ENCODE measurements at places on chromosomes 2 and 18.

DNA sequence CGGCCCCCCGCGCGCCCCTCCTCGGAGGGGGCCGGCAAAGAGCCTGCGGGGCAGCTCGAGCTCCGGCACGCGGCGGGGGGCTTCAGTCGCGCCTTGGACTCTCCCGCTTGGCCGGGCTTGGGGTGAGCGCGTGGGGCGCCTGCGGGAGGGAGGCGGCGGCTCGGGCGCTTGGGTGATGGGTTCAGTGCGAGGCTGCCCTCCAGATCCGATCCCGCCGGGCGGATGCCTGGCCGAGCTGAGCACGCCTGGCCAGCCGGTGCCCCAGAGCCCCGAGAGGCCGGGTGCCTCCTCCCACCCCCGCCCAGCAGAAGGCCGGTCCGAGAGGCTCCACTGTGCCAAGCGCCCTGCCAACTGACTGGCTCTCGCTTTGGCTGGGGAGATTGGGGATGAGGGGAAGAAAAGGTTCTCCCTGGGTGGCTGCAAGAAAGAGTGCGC lies 273 bp upstream of the NXPH2 start:
- no peak for DNase-seq

GRCh38 chr2:72579591-72580180 lies 246.1 kb downstream of the EXOC6B start:
- no peak for DNase-seq

DNA sequence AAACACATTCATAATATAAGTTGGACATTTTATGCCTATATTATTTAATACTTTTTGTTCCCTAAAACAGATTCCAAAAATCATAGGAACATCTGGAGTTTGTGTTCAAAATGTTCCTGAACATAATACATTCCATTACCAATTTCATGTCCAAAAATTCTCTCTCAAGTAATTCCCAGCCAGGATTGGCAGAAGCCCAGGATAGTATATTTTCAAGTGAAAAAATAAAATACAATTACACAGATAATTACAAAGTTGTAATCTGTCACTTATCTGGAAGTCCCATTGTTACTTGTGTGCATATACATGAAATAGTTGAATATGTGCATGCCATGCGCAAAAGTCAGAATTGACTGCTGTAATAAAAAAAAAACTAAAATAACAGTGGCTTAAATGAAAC lies 5.2 kb upstream of the SCN7A start:
- no peak for DNase-seq

GRCh38 chr2:230946429-230947234 lies 21.6 kb upstream of the GPR55 start:
- DNase-seq = no peak

- DNase-seq = no peak
Measured at GRCh38 chr2:16059393-16060016, 119.2 kb downstream of the MYCN start.

DNA sequence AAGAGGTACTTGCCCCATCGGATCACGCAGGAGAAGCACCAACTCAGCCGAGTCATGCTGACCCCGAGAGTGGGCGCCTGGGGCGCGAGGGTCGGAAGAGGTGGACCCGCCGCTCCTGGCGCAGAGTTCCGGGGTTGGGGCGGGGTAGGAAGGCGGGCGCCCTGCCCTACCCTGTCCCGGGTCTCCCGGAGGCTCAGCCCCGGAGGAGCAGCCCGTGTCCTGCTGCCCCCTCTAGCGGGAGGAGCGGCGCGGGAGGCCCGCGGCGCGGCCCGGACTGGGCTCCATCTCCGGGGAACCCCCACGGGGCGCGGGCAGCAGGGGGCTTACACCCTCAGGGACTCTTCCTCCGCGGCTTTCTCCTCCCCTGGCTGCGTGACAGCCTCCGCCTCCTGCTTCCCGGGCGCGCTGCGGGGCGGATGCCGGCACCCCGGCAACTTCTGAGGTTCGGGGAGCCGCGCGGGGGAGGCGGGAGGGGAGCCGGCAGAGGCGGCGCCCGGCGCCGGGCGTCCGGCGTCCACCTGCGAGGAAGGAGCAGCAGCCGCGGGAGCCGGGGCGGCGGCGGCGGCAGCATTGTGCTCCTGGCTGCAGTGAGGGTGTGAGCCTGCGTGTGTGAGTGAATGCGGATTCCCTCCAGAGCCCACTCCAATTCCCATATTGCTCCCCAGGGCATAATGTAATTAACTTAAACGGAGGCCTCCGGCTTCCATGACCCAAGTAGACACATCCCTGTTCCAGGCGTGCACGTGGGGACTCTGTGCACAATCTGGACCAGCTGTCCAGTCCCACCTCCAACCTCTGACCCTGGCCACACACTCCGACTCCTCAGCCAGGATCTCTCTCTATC lies 7.6 kb upstream of the TNS1 start:
- no peak for DNase-seq

- DNase-seq = no peak
Measured at GRCh38 chr2:85504778-85505261, 34.1 kb upstream of the MAT2A start.

DNA sequence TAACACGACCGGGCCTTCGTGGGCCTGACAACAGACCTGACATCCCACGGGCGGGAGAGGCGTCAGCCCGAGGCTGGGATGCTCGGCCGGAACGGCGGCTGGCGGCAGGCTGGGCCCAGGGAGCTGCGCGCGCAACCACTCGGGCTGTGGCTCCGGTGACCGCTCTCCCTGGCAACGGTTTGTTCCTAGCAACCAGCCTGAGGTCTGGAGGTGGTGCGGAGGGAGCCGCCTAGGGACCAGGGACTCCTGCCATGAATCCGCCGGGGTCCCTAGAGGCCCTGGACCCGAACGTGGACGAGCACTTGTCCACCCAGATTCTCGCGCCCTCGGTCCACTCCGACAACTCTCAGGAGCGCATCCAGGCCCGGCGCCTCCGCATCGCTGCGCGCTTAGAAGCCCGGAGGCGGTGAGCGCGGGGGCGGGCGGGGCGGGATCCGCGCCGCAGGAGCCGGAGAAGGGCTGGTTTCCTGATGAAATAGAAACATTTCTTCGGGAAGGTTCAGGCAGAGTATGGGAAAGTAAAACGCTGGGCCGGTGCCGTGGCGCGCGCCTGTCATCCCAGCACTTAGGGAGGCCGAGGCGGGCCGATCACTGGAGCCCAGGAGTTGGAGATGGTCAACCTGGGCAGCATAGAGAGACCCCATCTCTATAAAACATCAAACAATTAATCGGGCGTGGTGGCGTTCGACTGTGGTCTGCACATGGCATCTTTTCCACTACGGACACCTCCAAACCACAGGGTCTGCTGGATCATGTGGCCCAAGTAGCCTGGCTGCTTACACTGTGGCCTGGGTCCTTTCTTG lies at the start of gene DRC1:
TSS of gene DRC1 (plus strand) at position 182 of the 803 bp plus-strand sequence. CDS start at position 252, 70 bp downstream.
- DNase-seq = no peak

DNA sequence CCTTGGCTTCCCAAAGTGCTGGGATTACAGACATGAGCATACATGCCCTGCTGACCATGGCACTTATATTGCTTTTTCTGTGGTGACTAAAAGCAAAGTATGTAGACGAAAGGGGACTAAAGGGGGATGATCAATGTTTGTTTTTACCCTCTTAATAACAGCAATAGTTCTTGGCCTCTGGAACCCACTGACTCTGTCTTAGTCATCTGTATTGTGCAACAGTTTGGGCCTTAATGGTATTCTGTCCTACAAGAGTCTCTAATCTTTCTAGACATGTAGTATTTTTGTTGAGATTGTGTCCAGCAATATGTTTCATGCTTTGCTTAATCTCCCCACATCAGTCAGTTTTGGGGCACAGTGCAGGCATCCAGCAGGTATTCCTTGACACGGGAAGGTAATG lies 359.9 kb upstream of the FANCL start:
- no peak for DNase-seq

- no peak for DNase-seq
Measured at GRCh38 chr2:49616800-49617199, 462.5 kb upstream of the FSHR start.

GRCh38 chr18:523561-523960 lies 23.1 kb upstream of the COLEC12 start:
- no peak for DNase-seq

GRCh38 chr18:48558248-48558647 lies 19.4 kb downstream of the CTIF start:
- no peak for DNase-seq

- no peak for DNase-seq
Measured at GRCh38 chr2:109058191-109058632, 69.2 kb upstream of the EDAR start.

GRCh38 chr2:108451976-108452375 lies 3.0 kb downstream of the GCC2 start:
- no peak for DNase-seq

DNA sequence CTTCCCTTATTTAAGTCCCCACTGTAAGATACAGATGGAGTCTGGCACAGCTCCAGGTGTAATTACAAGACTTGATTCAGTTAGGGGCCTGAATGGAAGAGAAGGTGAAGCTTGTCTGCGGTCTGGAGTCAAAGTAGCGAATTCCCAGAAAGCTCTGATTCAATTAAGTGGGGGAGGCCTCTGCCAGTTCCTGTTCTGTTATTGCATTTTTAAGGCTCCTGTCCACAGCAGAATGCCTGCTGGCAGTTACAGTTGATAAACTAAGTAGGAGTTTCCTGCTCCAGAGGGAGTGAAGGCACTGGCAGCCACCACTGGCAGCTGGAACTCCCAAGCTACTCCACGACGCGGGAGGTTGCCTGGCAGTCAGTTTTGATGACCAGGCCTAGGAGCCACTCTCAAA lies 181.1 kb downstream of the SOCS6 start:
- DNase-seq = no peak

- no peak for DNase-seq
Measured at GRCh38 chr18:676736-677135, 19.3 kb downstream of the TYMS start.

DNA sequence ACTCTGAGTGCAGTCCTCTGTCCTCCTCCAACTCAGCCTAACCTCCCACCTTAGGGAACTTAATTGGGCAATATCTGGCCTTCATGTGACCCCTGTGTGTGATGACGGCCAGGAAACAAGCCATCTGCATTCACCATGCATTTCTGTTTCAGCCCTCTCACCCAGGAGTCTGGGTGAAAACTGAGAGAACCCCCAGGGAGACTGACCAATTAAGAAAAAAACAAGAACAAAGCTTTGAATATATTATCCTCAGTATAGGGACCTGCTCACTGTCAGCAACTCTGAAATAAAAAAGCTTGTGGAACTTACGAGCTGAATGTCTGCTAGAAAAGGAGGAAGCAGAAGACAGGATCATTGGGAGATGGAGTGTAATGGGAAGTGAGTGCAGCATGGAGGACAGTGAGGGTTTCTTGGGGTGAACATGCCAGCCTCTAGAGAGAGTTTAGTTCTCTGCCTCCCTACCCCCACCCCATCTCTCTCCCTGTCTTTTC lies 9.5 kb downstream of the MAPRE2 start:
- no peak for DNase-seq

DNA sequence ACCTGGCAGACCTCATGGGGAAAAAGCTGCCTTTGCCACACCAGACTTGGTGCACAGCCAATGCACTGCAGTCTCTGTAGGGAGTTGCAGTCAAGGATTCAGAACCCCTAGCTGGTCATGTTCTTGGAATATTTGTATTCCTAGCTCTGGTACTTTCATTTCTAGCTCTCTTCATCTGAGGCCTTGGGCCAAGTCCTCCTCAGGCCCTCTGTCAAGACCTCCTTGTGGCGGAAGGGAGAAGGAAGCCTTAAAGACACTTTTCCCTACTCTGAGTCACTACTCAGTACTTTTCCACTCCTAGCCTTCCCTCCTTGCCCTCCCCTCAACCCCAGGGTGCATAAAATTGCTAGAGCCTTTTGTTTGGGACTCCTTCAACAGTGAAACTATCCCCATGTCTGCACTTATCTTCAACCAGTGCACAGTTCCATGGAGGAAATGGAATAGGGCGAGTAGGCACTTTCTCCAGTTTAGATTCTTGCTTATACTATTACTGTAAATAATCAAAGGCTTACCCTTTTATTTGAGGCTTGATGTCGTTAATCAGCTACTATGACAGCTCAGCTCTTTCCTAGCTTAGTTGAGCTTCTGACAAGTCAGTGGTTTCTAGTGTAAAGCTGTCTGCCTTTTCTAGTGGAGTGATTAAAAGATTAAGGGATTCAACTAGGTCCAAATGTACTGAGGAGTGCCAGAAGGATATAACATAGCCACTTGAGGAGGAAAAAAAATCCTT lies 15.8 kb downstream of the M1AP start:
- DNase-seq = no peak

DNA sequence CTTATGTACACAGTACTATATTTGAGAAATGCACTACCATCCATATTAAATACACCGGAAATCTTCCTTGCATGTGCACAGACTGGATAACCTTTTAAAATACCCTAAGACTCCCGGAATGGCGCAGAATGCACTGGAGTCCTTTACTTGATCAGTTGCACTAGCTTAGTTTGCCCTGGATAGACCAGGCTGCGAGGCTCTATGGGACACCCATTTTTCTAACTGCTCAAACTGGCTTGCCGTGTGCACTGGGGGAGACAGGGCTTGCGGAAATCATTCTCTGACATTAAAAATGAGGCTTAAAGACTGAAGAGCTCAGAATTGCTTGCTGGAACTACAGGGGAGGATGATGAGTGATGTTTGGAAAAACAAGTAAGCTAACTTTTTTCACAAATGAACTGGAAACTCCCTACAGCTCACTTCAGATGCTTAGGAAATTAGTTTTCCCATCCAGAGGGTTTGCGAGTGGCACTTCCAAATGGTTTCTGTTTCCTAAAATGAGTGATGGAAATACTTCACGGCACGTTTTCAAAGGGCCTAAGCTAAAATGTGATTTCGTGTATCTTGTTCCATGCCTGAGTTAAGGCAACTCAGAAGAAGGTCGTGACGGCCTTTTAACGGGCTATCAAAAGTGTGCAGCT lies 2.7 kb downstream of the NCK2 start:
- DNase-seq = no peak

- DNase-seq = no peak
Measured at GRCh38 chr2:84959566-84960506, 11.1 kb upstream of the KCMF1 start.

GRCh38 chr2:100294162-100294497 lies 28.2 kb downstream of the LONRF2 start:
- no peak for DNase-seq

DNA sequence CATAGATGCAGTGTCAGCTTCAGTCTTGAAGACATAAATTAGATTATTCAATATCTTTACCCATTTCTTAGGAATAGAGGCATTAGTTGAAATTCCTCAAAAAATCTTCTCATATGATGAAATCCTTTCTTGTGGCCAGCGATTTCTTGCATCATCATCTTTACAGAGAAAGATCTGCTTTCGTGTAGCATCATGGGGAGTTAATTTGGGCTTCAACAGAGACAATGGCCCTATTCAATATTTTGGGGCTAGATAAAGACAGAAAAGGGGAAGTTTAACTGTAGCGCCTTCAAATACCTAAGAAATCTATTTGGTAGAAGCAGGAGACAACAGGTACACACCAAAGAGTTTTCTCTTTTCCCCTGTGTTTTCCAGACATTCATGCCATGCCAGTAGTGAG lies 73.8 kb downstream of the TGFA start:
- no peak for DNase-seq

Data from stimulated activated CD8-positive, alpha-beta memory T cell treated with anti-CD3 and anti-CD28 coated beads, Interleukin-15, amount 100 ng/mL, for 24 hours (primary cell).